ENCODE measurements at places on chromosomes 7 and 10. TPM values are rescaled to one million over a fixed set of nuclear protein-coding genes. Genes with fewer than 3 reads are reported as not detected.

DNA sequence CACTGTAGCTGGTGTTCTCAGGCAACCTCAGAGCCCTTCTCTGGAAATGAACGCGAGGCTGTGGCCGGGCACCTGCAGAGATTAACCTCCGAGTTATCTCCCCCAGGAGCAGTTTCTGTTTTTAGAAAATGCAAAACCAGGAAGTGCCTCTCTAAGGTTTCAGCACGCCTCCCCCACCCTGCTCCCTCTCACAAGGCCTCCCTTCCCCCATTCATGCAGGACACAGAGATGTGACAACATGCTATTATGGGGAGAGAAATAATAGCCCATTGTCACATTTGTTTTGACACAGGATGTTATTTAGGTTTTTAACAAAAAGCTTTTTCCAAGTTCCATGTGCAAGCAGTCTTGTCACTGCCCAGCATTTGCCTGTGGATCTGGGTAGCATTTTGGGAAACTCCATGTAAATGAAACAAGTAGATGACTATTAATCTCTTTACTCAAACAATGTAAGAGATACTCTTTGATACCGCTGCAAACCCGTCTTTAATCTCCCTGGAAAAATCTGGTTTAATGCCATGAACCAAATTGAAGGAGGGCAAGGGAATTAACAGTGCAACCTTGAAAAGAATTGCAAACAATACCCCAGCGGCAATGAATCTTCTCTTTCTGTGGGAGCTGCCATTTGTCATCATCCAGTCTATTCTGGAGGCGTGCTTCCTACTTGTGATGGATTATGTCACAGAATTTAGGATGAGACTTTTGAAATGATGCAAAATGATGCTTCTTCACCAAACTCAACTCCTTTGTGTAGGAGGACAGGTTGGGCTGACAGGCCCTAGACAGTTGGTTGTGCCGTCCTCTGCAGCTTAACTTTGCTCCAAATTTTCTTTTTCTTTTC is 86.5 kb upstream of the NMT2 start:
- no peaks in the 10 kb centered on the region for H3K27me3 ChIP-seq
- H3K36me3 ChIP-seq: no peaks in the 10 kb centered on the region
- DNase-seq: no peak
- peak overlapping the region; percentile 45 for H3K4me3 ChIP-seq
- H3K4me1 ChIP-seq: no peaks in the 10 kb centered on the region

DNA sequence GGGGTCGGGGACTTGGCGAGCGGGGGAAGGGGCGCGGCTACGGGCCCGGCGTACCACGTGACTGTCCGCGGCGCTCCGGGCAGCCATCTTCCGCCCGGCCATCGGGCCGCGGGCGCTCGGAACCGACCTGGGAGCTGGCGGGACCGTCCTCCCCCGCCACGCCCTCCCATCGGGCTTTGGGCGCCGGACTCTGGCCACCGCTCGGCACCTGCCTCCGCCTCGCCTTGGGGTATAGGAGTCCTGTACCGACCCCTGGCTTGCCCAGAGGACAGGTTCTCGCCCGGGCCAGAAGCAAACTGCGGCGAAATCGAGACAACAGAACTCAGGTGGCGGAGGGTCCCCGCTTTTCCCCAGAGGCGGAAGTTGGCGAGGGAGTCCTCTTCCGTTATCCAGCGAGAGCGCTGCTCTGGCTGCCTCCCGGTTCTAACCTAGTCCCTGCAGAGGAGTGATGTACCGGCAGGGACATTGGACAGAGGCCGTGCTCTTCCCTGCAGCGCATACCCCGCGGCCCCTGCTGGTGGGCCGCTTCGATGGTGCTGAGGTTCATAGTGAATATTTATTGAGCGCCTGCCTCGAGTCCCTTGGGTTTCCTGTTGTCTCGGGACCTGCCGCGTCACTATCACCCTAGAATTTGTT is 1.2 kb upstream of the SGMS1 start:
- peak overlapping the region; percentile 92 for H3K4me3 ChIP-seq
- peak; percentile 57 for DNase-seq
- no peaks in the 10 kb centered on the region for H3K36me3 ChIP-seq
- H3K4me1 ChIP-seq: no peaks in the 10 kb centered on the region
- no peaks in the 10 kb centered on the region for H3K27me3 ChIP-seq

HACD1 gene
- 13.2 TPM for total RNA-seq

PCLO gene
- 5.9 TPM for total RNA-seq

SFTPA2 gene
- total RNA-seq: not detected

GRCh38 chr10:51815723-51816122 is 116.3 kb upstream of the CSTF2T start:
- H3K27me3 ChIP-seq: no peaks in the 10 kb centered on the region
- H3K27ac ChIP-seq: no peak overlapping the region
- no peak for DNase-seq
- H3K4me3 ChIP-seq: no peak overlapping the region
- no peaks in the 10 kb centered on the region for H3K4me1 ChIP-seq
- no peaks in the 10 kb centered on the region for H3K36me3 ChIP-seq

DNA sequence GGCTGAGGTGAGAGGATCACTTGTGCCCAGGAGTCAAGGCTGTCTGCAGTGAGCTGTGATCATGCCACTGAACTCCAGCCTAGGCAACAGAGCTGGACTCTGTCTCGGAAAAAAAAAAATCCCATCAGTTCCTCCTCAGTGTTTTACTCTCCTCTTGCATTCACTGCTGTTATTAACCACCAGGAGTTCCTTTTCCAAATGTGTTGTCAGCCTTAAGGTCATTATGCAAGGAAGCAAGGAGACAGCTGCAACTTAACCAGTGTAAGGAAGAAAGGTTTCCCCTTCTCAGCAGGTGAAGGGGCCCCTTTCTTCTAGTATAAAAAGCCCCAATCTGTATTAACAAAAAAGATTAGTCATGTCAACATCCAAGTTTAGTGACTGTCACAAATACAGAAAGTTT is 86.6 kb upstream of the LEP start:
- H3K27ac ChIP-seq: no peak overlapping the region
- no peak for DNase-seq
- H3K4me3 ChIP-seq: no peak overlapping the region
- no peaks in the 10 kb centered on the region for H3K4me1 ChIP-seq
- H3K27me3 ChIP-seq: peaks cover 8% of the 10 kb centered on the region

GRCh38 chr10:103910442-103911012 is 7.5 kb downstream of the STN1 start:
- H3K4me3 ChIP-seq: no peak overlapping the region
- peaks cover 5% of the 10 kb centered on the region for H3K4me1 ChIP-seq
- H3K36me3 ChIP-seq: no peaks in the 10 kb centered on the region
- H3K27me3 ChIP-seq: no peaks in the 10 kb centered on the region

GRCh38 chr10:125411724-125412123 is 251.4 kb upstream of the CTBP2 start:
- H3K4me1 ChIP-seq: no peaks in the 10 kb centered on the region
- H3K4me3 ChIP-seq: no peak overlapping the region

Data from breast epithelium (tissue), 4 donors.